Stimulated activated CD4-positive, alpha-beta T cell treated with anti-CD3 and anti-CD28 coated beads, TNF-alpha, amount 100 ng/mL, for 1 hour (primary cell): ENCODE measurements at places on chromosomes 1 and 21.

GRCh38 chr1:173477286-173478093, at the start of gene PRDX6:
Gene PRDX6 (plus strand): TSS chr1:173477335. CDS start chr1:173477398, 63 bp downstream.
- DNase-seq = peak; percentile 54

- no peak for DNase-seq
Observed at GRCh38 chr1:163083690-163084089, 14.5 kb downstream of the RGS4 start.

DNA sequence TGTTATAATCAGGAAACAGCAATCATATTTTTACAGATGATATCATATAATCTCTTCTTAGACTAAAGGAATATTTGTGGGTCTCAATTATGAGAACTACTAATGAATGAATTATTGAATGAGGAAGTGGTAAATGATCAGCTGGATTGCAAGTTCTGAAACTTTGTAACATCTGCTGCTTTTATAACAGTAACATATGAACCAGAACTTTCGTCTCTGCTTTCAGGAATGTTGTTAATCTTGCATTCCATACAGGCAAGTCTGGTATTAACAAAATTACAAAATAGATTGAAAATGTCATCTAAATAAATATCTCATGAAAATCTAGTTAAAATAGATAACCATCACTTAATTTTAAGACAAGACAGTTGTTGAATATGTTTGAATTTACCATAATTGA, 110.5 kb upstream of the COL11A1 start:
- DNase-seq = no peak

DNA sequence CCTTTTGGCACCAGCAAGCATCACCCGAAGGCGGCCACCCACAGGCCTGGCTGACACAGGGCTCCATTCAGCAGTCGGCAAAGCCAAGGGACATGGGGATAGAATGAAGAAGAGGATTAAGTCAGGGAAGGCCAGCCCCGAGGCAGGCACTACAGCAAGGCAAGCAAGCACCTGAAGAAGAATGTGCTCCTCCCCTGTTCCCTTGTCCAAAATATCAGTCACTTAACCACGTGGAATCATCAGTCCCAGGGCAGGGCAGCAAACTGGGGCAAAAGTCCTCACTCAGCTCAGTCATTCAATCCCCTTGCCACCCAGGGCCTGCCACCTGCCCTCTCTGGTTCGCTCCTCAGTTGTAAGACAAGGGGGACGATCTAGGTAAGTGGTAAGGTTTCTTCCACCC, 9.3 kb downstream of the KANK4 start:
- no peak for DNase-seq

- no peak for DNase-seq
Observed at GRCh38 chr1:79667848-79668696, 661.5 kb upstream of the ADGRL4 start.

DNA sequence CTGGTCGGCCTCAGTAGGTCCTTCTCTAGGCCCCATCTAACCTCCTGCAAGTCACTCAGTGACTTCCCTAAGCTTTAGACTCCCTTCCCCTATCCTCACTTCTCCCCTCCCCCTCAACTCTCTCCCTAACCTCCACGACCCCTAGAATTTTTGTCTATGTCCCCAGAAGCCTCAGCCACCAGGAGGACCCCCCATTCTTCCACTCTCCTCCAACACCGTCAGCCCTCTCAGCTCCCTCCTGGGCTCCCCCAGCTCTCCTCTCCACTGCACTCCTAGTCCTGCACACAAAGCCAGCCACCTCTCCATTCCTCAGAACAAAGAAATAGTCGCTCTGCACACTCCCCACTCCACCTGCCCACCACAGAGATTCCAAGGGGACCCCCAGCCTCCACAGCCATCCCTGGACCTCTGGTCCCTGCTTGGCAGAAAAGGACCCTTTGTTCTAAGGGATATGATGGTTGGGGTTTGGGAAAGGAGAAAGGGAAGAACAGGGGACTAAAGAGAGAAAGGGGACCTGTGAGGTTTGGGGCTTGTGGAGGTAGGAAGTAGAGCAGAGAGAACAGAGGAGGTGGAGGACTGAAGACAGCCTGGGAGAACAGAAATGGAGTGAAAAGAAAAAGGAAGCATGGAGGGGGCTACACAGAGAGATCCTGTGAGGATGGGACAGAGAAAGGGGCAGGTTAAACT, 2.8 kb downstream of the ARHGEF2 start:
- DNase-seq = no peak

GRCh38 chr21:36474591-36474990, 5.3 kb downstream of the CLDN14 start:
- DNase-seq = no peak

DNA sequence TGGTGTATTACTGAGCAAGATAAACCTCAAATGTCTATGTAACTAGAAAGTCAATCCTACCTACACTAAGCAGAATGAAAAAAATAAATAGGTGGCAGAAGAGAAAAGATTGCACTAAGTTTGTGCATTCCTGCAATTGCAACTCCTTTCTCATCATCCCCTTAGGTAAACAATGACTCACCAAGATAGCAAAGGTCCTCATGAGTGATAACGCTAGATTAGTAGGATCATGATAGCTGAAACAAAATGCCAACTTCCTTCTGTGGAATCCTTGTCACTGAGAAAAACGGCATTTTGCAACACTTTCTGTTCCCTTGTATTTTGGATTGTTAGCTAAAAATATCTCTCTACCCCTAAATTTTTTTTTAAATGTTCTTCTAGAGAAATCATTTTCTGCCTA, 20.0 kb upstream of the FCER1A start:
- DNase-seq = no peak

GRCh38 chr1:244802041-244802440, 33.4 kb upstream of the COX20 start:
- DNase-seq = no peak

DNA sequence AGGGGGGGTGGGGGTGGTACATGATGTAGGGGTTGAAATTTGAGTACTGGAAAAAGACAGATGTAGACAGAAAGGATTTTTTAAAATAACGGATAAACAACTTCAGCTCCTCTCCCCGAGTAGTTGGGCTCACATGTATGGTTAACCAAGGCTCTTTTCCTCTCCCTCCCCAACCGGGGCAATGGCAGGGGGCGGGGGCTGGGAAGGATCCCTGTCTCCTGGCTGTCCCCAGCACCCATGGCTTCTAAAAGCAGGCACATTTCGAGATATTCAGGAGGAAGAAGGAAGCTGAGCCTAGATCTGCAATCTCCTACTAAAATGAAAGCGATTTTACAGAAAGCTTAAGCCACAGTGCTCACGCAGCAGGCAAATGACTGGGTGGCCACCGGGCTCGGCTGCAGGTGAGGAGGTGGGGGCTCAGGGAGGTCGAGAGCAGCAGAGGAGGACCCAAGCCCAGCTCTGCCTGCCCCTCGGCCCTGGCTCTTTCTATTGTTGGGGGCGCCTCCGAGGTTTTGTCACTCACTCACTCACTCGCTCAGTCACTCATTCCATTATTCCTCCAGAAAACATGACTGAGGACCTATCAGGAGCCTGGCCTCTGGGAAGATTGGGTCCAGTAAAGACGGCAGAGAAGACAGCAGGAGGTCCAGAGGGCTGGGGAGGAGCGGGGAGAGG, 573.3 kb downstream of the PTPRU start:
- no peak for DNase-seq

DNA sequence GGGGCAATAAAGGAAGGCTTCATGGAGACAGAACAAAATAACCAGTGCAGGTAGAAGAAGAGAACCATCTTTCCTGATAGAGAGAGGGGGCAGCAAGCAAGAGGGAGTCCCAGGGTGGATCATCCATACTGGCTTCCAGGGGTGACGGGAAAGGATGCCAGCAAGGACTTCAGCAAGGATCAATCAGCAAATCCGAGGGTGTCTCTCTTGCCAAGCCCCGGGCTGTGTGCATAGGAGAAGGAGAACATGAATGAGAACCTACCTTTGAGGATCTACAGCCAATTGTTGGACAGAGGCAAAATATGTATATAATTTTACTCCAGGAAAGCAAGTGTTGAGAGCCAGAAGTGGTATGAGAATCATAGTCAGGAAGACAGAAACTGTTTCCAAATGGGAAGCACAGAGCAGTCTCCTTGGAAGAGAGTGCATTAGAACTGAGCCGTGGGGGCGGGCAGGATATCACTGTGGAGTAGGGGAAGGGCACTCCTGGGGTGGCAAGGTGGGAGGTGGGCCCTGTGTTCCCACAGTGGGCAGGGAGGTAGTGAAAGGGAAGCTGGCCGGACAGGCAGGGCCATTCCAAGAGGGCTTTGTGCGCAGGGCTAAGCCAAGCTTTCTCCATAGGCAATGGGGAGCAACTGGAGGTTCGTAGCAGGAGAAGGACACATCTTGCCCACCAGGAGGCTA, 1.1 kb upstream of the S100A9 start:
- DNase-seq = no peak

- DNase-seq = no peak
Observed at GRCh38 chr1:115199416-115200132, 110.3 kb upstream of the TSPAN2 start.

DNA sequence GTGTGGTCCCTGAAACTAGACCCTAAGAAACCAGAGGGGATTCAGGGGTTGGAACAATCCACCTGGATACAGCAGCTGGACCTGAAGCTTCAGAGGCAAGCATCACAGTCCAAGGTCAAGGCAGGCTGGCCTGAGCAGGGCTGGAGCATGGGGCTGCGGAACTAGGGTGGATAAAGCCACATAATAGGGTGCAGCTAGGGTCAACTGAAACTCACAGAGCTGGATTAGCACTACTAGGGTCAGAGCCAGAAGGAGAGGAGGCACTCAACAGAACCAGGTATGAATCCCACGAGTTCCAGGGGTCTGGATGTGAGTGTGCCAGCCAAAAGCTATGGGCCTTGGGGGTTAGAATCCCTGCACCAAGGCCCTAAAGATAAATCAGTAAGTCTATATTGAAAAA, 231.0 kb upstream of the KIAA0040 start:
- DNase-seq = no peak
